ENCODE measurements at places on chromosomes 6 and 20.

- ATAC-seq: no peak
Measured at GRCh38 chr6:110935171-110935570, 23.3 kb upstream of the GTF3C6 start.

DNA sequence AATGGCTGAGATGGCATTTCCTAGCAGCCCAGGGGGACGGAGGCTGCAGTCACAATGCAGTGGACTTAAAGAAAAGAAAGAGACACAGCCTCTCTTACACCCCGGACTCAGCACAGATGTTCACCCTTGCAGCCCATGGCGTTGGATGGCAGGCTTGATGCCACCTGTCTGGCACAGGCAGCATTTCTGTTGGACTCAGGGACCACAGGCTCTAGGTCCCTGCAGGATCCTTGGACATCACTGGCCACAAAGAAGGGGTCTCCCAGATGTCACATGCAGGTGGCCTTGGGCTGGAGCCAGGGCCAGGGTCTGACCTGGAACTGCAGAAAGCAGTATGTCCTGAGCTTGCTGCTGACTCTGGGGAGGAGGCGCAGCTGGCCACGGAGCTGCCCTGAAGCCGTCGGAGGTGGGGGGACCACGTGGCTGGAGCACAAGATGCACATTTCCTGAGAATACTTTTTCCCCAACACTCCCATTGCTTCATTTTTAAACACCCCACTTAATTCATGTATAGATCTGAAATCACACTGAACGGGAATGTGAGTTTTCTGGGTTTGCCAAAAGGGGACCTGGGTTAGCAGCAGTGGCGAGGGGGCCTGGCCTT lies 102.3 kb upstream of the SULF2 start:
- no peak for ATAC-seq

- no peak for ATAC-seq
Measured at GRCh38 chr6:131382631-131383030, 190.4 kb upstream of the ARG1 start.

- no peak for ATAC-seq
Measured at GRCh38 chr20:60000271-60001042, 42.2 kb downstream of the CDH26 start.

- peak; percentile 64 for ATAC-seq
Measured at GRCh38 chr6:161543684-161544309, 269.9 kb upstream of the AGPAT4 start.

- ATAC-seq: no peak
Measured at GRCh38 chr6:13412639-13413465, 74.5 kb downstream of the GFOD1 start.

GRCh38 chr6:56713254-56713672 lies 70.6 kb upstream of the DST start:
- no peak for ATAC-seq

GRCh38 chr6:14699803-14700601 lies 545.9 kb upstream of the JARID2 start:
- ATAC-seq: no peak

GRCh38 chr6:65819152-65819551 lies 112.1 kb upstream of the EYS start:
- no peak for ATAC-seq

DNA sequence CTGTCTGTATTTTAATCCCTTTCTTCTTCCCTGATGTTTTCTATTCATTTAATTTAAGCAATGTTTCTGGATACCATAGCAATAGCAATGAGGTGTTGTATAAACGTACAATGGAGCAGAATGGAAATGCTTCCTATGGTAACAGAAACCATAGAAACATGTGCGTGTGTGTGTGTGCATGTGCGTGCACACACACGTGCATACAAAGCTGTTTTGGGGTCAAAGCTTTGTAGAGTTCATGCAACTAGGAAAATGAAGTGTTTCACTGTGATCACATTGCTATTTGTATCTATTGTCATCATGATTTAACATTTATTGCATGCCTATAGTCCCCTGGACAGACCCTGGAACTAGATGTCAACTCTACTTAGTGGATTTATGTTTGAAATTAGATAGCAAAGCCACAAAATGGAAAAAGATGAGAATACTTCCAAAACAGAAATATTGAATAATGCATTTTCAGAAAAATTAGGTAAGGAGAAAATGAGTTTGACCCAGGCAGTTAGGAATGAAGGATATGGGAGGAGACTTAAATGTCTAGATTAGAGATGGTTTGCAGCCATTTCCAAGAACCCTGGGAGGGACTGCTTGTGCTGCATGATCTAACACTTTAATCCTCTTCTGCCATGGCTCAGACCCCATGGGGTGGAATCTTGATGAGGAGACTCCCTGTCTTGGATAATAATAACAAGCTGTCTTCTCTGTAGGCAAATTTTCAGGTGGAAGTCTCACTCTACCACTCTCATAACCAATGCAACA lies 124.4 kb downstream of the TRMT11 start:
- ATAC-seq: no peak

GRCh38 chr6:121619987-121620740 lies 184.7 kb downstream of the GJA1 start:
- no peak for ATAC-seq

GRCh38 chr6:53703047-53703446 lies 37.5 kb upstream of the KLHL31 start:
- ATAC-seq: no peak

DNA sequence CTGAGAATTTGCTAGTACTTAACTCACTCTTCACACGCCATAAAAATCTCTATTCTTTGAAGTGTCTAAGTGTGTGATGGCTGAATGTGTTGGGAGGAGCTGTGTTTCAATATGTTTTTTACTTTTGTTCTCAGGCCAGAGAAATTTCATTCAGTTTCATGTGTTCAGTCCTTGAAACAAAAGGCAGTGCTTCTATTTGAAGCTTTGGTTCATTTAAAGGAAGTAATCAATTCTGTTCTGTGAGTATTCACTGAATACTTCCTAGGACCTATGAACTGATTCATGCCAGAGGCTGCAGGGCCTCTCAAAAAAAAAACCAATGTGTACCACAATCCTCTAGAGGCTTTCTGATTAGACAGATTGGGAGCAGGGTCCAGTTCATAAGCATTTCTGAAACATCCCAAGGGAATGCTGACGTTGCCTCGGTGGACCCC lies 12.4 kb upstream of the F13A1 start:
- ATAC-seq: peak; percentile 32

DNA sequence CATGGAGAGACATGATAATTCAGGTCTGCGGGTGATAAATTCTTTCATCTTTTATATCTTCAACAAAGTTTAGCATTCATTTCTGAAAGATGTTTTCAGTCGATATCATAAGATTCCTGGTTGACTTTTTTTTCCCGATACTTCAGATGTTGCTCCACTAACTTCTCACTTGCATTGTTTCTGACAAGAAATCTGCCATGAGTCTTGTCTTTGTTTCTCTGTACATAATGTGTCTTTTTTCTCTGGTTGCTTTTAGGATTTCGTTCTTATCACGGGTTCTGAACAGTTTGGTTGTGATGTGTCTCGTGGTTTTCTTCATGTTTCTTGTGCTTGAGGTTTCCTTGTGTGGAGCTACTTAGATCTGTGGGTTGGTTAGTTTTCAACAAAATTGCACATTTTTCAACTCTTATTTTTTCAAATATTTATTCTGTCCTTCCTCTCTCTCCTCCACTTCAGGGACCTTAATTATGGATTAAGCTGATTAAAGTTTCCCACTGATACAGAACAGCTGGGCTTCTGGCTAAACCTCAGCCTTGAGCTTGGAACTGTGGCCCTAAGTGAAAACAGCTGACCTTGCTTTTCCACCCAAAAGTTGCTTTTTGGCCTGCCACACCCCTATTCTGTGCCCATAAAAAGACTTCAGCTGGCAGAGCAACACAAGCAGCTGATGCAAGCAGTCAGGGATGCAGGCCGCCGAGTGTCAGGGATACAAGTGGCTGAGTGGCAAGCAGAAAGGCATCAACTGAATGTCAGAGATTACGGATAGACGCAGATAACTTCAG lies 97.9 kb upstream of the SNX9 start:
- no peak for ATAC-seq

DNA sequence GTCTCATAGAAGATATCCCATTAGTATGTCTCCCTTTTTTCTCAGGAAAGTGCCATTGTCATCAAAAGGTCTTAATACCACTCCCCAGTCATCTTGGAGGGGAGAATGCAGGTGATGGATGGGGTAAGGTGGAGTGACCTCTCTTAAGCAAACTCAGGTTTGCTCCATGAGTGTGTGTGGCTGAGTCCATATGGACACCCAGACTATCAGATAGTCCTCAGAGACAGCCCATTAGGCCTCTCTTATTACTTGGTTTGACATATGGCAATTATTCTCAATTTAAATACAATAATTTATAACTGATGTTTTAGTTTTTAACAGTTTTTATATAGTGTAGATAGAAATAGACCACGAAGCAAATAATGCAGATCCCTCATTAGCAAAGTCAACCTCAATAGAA lies 23.2 kb downstream of the LAMA4 start:
- no peak for ATAC-seq

GRCh38 chr6:168043848-168044415 lies 35.1 kb downstream of the FRMD1 start:
- no peak for ATAC-seq

DNA sequence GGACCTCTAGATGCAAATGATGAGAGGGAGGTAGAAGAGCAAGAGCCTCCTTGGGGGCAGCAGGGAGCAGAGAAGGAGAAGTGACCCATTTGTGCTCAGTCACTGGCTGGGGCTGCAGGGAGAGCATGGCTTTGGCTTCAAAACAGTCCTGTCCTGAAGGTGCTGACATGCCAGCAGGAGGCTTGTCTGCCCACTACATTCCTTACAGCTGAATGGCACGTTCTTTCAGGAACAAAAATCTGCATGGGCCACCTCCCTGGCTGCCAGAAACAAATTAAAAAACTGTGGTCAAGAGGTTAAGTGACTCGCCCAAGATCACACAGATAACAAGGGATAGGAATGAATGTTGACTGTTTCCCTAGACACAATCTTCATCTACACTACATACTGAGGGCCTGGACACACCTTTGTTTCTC lies 188.8 kb downstream of the HIVEP2 start:
- no peak for ATAC-seq

DNA sequence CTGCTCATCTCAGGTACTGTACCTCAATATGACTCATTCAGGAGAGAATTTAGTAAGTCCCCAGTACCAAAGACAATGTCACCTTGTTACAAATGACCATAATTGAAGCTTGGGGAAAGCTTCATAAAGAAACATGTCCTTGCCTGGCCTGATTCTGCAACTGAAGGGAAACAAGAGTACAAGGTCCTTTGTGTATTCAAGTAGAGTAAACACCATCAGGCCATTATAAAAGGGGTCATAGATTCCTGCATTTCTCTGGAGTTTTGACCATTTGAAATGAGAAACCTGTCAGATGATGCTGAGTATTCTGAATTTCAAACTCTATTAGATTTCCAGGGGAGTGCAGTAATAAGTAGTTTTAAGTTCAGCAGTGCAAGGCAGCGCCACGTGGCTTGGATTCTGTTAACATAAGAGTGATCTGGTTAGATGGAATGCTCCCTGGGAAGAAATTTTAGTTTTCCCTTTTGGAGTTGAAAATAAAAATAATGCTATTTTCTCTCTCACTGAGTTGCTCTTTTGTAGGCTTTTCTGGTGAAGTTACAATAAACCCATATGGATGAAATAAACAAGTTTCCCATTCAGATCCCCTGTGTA lies 1054.3 kb downstream of the EPHA7 start:
- ATAC-seq: no peak

DNA sequence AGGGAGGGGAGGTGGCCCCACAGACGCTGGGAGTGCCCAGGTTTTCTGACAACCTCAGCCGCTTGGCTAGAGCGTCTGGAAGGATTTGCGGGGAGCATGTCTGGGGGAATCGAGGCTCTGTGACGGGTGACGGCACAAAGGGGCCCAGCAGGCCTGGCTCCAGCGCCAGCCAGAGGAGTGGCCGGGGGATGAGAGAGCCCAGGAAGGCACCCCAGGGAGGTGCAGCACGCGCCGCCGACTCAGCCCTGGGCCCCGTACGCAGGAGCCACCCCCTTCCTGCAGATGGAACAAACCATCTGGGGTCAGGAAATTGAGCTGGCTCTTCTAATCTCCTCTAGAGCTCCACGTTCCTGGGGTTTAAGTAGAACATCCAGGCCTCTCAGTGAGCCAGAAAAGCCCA lies 5.9 kb upstream of the SLCO4A1 start:
- no peak for ATAC-seq

DNA sequence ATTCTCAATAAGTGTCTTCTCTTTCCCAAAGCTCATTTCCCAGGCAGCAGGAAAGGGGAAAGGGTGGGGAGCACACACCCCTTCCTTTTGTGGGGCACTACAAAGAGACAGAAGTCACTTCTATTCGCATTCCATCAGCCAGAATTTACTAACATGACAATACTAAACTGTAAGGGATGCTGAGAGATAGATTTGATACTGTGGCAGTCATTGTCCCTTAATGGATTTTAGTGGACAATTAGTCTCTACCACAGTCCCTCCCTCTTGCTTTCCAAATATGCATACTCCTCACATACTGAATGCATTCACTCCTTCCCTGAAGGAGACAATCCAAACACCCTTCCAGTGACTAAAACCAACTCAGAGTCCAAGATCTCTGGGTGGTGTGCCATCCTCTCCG lies 50.5 kb downstream of the ABRACL start:
- ATAC-seq: no peak

GRCh38 chr6:169177516-169178166 lies 76.0 kb downstream of the THBS2 start:
- ATAC-seq: no peak

DNA sequence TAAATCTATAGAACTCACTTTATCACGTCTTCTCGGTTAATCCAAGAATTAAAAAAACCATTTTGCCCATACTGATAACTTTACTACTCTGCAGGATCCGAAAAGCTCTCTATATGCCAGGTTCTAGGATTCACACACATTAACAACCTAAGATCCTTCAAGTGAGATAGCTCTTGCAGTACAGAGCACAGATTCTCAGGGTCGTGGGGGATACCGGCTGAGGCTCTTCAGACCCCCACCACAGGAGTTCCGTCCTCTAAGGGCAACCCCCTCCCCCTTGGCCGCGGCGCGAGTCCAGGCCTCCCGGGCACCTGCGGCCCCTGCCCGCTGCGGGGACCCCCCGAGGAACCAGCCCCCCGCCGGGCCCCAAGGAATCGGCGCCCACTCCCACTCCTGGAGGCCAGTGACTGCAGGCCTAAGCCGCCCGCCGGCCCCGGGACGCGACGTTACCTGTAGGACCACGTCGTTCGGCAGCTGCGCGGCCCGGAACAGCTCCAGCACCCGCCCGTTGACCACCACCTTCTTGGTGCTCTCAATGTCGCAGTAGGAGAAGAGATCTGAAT lies 892 bp downstream of the REPS1 start:
- no peak for ATAC-seq

DNA sequence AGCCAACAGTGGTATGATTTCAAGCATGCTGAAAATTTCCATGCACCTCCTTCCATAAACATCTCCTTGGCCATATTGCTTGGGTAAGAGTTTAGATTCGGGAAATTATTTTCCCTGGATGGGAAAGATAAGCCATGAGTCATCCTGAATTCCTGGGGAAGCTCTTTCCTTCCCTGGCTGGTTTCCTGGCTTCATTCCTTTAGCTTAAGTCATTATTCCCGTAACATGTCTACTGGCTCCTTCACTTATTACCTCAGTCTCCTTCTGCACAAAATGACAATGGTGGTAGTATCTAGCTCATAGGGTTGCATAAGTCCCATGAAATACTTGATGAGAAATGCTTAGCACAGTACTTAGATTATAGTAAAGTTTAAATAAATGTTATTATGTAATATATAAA lies 27.6 kb downstream of the TINAG start:
- no peak for ATAC-seq

Data from stimulated activated memory B cell treated with anti-CD40 and anti-IgM and Interleukin-4, amounts not matched to agents 10 μg/mL and 1 μg/mL and 100 μg/mL, for 72 hours (primary cell).